ENCODE measurements at places on chromosomes 2 and 18.
A peak's percentile ranks its signal among the peaks of the same experiment; 100 is the strongest.

- no peak for DNase-seq
Measured at GRCh38 chr18:28736951-28737350, 560.0 kb upstream of the CDH2 start.

- no peak for DNase-seq
Measured at GRCh38 chr18:37328946-37329719, 236.5 kb downstream of the CELF4 start.

DNA sequence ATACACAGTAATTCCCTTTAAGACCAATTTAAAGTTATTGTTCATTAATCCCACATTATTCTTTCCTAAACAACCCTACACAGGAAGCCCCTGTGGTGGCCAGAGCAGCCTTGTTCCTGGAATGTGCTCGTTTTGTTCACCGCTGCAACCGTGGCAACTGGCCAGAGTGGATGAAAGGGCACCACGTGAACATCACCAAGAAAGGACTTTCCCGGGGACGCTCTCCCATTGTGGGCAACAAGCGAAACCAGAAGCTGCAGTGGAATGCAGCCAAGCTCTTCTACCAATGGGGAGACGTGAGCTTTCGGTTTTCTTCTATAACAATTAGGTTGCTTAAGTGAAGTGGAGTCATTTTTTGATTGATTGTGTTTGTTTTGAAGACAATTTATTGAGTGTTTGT is 101.0 kb downstream of the UNC80 start:
- no peak for DNase-seq

- no peak for DNase-seq
Measured at GRCh38 chr2:74577448-74577847, 22.9 kb downstream of the DOK1 start.

GRCh38 chr18:72697706-72698105 is 153.6 kb upstream of the CBLN2 start:
- DNase-seq: no peak

DNA sequence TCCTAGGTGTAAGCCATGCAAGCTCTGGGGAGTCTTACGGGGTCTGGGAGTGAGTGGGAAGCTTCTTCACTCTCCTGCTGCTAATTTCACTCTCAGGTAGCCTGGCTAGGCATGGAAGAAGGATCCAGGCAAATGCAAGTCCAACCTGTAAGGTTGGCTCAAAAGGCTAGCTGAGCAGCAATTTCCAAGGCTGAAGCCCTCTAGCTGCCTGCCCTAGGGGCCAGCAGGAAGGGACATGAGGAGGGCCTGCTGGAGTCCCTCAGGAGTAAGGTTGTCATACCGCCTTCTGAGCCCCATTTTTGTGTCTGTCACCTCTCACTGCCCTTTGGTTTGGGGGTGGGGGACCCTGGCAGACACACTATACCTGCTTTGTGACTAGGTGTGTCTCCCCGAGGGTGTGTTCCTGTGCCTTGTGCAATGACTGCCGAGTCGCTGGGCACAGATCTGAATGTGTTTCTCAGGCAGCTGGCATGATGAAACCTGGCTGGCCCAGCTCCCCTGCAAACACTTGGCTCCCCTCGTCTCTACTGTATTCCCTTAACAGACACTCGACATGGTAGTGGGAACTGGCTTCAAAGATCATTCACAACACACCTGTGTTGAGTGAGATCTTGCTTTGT is 123.9 kb upstream of the FAM136A start:
- peak; percentile 27 for DNase-seq

GRCh38 chr2:50782543-50782942 is 249.4 kb downstream of the NRXN1 start:
- DNase-seq: no peak

DNA sequence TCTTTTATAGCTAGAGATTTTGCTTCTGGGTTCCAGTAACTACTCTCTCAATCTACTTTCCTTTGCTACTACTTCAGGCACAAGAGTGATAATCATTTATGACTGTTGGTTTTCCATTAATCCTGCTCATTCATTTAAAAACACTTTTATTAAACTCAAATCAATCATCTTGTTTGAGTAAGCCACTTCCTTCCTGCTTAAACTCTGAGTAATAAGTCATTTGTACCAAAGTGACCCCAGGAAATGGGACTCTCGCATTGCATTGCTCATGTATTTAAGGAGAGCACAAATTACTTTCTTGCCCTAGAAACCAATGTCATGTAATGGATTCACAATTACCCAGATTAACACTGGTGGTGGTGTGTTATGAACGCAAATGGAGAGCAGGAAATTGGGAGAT is 270.7 kb upstream of the HNMT start:
- DNase-seq: peak; percentile 8

- no peak for DNase-seq
Measured at GRCh38 chr2:127182626-127183458, 37.3 kb downstream of the CYP27C1 start.

- DNase-seq: no peak
Measured at GRCh38 chr18:67590571-67591141, 74.1 kb upstream of the DSEL start.

DNA sequence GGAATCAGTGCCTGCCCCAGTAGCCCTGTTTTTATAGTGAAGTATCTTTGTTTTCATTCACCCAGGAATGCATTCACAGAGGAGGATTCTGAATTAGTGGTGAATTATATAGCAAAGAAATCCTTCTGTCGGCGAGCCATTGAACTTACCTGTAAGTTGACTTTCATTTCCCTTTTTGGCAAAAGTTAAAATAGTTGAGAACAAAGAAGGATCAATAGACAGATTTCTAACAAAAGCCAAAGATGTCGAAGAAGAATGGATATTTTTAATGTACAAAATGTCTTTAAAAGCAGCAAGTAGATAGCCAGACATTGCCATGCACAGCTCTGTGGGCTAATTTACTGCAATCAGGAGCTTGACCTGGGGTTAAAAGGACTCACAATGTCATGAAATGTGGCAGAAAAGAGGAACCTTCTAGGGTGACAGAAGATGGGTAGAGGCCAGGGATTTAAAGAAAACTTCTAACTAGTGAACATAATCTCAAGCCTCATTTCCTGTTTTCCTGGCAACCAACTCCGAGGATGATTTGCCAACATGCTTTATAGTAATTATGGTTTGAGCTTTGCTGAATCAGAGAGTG is 53.8 kb upstream of the TMEM87B start:
- DNase-seq: no peak

- no peak for DNase-seq
Measured at GRCh38 chr2:191280290-191280689, 35.1 kb downstream of the MYO1B start.

- no peak for DNase-seq
Measured at GRCh38 chr2:222899413-222900181, 38.8 kb downstream of the ACSL3 start.

- peak; percentile 26 for DNase-seq
Measured at GRCh38 chr18:77133835-77134496, 1.4 kb upstream of the MBP start.

GRCh38 chr2:10527585-10527984 is 79.5 kb upstream of the ODC1 start:
- no peak for DNase-seq

DNA sequence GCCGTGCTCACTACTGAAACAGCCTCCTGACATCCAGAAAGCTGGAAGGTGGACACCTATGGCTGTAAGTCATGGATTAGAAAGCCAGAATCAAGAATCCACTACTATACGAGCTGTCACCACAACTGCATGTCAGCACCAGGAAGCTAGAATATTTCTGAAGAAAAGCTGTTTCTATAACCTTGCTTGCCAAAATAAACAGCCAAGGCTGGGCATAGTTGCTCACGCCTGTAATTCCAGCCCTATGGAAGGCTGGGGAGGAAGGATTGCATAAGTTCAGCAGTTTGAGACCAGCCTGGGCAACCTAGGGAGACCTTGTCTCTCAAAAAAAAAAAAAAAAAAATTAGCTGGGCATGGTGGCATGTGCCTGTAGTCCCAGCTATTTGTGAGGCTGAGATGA is 96.3 kb upstream of the GAREM1 start:
- no peak for DNase-seq

DNA sequence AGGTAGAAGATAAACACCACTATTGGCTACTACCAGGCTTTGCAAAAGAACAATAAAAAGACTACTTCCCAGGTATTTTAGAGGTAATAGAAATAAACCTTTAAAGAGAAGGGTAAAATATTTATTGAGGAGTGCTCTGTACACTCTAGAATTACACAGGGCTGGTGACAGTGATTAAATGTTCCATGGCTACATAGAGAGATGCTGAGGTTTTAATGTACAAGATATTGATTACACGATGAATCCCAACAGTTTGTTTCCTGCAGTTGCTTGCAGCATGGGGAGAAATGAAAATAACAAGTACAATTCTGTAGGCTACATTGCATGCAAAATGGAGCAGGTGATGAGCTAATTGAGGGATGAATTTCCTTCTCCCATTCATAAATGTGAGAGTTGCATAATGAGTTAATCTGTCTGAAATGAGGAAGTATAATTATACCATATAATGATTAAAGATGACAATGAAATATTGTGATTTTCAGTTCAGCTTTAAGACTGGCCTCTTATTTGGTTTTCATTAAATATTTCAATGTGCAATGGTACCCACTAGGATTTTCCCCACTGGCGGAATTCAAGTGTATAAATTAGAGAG is 266.1 kb downstream of the SOCS6 start:
- no peak for DNase-seq

DNA sequence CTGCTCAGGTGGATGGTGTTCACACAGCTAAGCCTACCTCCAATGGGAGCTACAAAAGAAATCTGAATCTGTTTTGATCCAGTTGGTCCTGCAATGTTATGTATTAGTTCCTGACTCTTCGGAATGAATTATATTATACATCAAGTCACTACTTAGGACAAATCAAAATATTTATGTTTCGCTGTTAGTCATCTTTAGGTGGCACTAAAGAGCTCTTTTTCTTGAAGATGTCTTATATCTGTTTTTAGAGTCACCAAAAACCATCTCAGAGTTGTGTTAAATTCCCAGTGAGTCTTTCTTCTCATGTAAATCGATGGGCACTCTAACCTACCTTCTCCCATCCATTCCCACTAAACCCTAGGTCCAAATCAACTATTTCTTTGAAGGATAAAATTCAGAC is 2.2 kb downstream of the DNER start:
- DNase-seq: no peak

GRCh38 chr2:210474776-210475175 is 1.8 kb downstream of the LANCL1 start:
- DNase-seq: no peak

All from NCI-H774 (cell line).